Uterus (tissue), 4 donors: ENCODE measurements at places on chromosomes 2 and 18. TPM values are rescaled to one million over a fixed set of nuclear protein-coding genes. Genes with fewer than 3 reads are reported as not detected.

WBP1 gene
- total RNA-seq, result 37.7 TPM

DNA sequence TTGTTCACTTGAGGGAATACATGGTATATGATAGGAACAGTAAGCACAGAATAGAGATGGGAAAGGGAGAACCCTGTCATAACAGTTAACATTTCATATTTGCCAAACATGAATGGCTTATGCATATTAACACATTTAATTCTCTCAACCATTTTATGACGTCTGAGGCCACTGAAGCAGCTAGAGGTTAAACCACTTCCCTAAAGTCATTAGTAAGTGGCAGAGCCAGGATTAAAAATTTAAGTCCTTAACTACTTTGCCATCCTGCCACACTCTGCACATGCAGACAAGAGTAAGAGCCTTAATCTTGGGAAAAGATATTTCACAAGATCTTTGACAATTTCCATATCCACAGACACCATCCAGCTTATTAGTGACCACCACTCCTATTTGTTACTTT lies 2.1 kb downstream of the LIPT1 start:
- no peak for DNase-seq
- H3K27me3 ChIP-seq, result no peaks in the 10 kb centered on the region
- H3K4me1 ChIP-seq, result no peaks in the 10 kb centered on the region
- no peak overlapping the region for H3K27ac ChIP-seq
- H3K36me3 ChIP-seq, result no peaks in the 10 kb centered on the region

ALPP gene
- 0.62 TPM for total RNA-seq

DNA sequence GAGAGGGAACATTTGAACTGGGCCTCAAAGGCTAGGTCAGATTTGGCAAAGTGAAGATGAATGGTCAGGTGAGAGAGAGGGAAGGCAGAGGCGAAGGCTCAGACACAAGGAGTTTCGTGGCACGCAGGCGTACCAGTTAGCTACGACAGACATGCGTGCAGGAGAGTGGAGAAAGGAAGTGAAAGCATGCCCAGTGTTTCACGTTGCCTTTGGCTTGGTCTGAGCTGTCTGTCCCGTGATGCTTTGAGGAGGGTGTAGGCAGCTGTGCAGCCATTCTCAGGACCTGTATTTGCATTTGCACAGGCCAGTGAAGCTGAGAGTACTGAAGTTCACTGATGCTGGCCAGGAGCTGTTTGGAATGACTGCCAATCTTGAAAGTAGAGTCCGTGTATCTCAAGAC lies 69.5 kb downstream of the HNRNPLL start:
- H3K27me3 ChIP-seq, result no peaks in the 10 kb centered on the region
- H3K36me3 ChIP-seq, result no peaks in the 10 kb centered on the region
- no peak overlapping the region for H3K4me3 ChIP-seq
- no peak for DNase-seq
- H3K27ac ChIP-seq, result no peak overlapping the region
- peaks cover 6% of the 10 kb centered on the region for H3K4me1 ChIP-seq

DNA sequence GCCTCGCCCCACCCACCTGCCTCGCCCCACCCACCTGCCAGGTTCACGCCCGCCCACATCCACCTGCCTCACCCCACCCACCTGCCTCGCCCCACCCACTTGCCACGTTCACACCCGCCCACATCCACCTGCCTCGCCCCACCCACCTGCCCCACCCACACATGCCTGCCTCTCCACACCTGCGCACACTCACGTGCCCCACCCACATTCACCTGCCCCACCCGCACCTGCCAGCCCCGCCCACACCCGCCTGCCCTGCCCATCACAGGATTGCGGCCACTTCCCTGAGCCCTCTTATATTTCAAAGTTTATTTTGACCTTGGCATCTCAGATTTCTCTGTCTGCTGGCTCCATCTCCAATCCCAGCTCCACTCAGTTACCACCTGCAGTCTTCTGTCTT lies 217.5 kb upstream of the SOX11 start:
- H3K36me3 ChIP-seq, result no peaks in the 10 kb centered on the region
- no peaks in the 10 kb centered on the region for H3K27me3 ChIP-seq

GRCh38 chr2:235162837-235163197 lies 211.0 kb downstream of the SH3BP4 start:
- no peaks in the 10 kb centered on the region for H3K4me1 ChIP-seq
- no peak for DNase-seq
- no peaks in the 10 kb centered on the region for H3K27me3 ChIP-seq
- no peaks in the 10 kb centered on the region for H3K36me3 ChIP-seq
- no peak overlapping the region for H3K27ac ChIP-seq

DNA sequence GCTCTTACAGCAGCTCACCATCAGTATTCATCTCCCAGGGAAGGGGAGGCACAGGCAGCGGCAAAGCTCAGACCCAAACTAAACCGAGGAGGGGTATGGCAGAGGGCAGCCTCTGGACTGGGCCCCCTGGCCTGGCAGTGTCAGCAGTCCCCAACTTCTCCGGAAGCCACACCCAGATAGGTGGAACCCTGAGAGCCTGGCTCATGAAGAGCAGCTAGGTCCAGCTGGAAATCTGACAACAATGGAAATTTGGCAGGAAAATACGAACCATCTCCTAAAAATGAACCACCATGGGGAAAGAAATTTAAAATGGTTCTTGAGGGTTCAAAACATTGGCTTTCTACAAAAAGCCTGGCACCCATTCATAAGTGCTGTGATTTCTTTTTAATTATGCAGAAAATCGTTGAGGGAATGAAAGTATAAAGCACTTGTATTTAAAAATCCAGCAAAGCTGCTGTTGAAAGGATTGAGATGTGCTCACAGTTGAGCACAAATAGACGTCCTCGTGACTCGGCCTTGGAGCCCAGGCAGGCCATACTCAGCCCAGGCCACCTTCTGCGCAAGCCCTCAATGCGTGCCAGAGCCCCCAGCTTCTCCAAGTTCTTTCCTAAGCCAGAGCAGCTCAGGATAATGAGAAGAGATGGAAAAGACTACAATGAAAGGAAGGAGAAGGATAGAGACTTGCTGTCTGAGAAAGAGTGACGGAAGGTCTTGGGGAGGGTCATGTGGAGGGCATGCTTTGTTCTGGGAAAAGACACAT lies 93.0 kb downstream of the COL6A3 start:
- peak overlapping the region; percentile 70 for H3K27ac ChIP-seq
- no peaks in the 10 kb centered on the region for H3K36me3 ChIP-seq
- H3K4me1 ChIP-seq, result peaks cover 5% of the 10 kb centered on the region
- H3K27me3 ChIP-seq, result no peaks in the 10 kb centered on the region
- peak; percentile 85 for DNase-seq

CMPK2 gene
- 9.4 TPM for total RNA-seq

DPP4 gene
- total RNA-seq, result 5.1 TPM

DNA sequence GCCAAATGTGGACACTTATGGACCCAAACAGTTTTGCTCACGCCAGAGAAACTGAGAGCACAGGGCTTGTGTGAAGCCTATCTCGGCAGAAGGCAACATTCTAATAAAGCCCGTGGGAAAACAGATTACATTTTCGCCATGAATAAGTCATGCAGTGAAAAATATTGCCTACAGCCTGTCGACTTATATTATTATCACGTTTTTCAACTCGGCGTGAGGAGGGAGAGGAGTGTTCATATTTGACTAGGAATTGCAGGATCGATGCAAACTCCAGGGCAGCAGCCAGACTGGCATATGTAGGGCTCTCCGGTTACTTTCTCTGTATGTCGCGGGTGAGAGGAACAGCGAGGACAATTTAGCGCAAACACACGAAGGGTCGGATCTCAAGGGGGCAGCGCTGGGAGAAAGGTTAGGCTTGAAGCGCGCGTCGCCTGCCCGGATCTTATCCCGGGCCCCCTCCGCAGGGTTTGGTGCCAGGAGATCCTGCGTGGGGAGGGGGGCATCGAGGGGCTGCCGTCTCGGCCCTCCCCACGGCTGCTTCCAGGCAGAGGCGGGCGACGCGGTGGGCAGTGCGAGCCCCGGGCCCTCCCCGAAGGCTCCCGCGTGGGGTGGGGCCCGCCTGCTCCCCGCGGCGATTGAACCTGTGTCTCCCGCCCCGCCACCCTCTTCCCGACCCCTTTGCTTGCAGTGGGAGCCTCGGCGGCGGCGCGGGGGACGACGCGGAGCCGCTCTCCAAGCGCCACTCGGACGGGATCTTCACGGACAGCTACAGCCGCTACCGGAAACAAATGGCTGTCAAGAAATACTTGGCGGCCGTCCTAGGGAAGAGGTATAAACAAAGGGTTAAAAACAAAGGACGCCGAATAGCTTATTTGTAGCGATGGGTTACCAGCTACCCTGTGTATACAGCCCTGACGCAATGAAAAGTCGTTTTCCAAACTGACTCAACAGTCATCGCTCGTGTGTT lies 4.4 kb downstream of the ADCYAP1 start:
- H3K4me3 ChIP-seq, result no peak overlapping the region
- no peak for DNase-seq
- no peaks in the 10 kb centered on the region for H3K36me3 ChIP-seq
- no peak overlapping the region for H3K27ac ChIP-seq
- peaks cover 11% of the 10 kb centered on the region for H3K4me1 ChIP-seq

TFCP2L1 gene
- total RNA-seq, result 6.2 TPM

GRCh38 chr2:203498161-203498560 lies 36.9 kb downstream of the RAPH1 start:
- no peaks in the 10 kb centered on the region for H3K4me1 ChIP-seq
- H3K4me3 ChIP-seq, result no peak overlapping the region
- no peak overlapping the region for H3K27ac ChIP-seq
- no peaks in the 10 kb centered on the region for H3K36me3 ChIP-seq
- DNase-seq, result no peak
- no peaks in the 10 kb centered on the region for H3K27me3 ChIP-seq

GRCh38 chr2:109454304-109454703 lies 159.5 kb downstream of the SEPTIN10 start:
- no peak overlapping the region for H3K4me3 ChIP-seq
- H3K4me1 ChIP-seq, result no peaks in the 10 kb centered on the region
- no peaks in the 10 kb centered on the region for H3K27me3 ChIP-seq
- H3K27ac ChIP-seq, result no peak overlapping the region
- no peaks in the 10 kb centered on the region for H3K36me3 ChIP-seq

CHST9 gene
- not detected for total RNA-seq

- no peak overlapping the region for H3K4me3 ChIP-seq
- no peak overlapping the region for H3K27ac ChIP-seq
- no peaks in the 10 kb centered on the region for H3K36me3 ChIP-seq
Observed at GRCh38 chr2:214395040-214395439, 15.8 kb upstream of the VWC2L start.

- DNase-seq, result no peak
- H3K36me3 ChIP-seq, result no peaks in the 10 kb centered on the region
- no peaks in the 10 kb centered on the region for H3K27me3 ChIP-seq
- H3K4me3 ChIP-seq, result no peak overlapping the region
- no peaks in the 10 kb centered on the region for H3K4me1 ChIP-seq
- no peak overlapping the region for H3K27ac ChIP-seq
Observed at GRCh38 chr2:136206613-136207012, 88.7 kb upstream of the CXCR4 start.

- H3K4me1 ChIP-seq, result no peaks in the 10 kb centered on the region
- no peaks in the 10 kb centered on the region for H3K27me3 ChIP-seq
- DNase-seq, result no peak
- no peak within 1 kb of the TSS for H3K27ac ChIP-seq
- H3K36me3 ChIP-seq, result no peaks in the 10 kb centered on the region
Observed at GRCh38 chr2:25168256-25169072, at the start of gene POMC. TSS of gene POMC (minus strand) at chr2:25168580. CDS start at chr2:25164772, 3,808 bp downstream.

DNA sequence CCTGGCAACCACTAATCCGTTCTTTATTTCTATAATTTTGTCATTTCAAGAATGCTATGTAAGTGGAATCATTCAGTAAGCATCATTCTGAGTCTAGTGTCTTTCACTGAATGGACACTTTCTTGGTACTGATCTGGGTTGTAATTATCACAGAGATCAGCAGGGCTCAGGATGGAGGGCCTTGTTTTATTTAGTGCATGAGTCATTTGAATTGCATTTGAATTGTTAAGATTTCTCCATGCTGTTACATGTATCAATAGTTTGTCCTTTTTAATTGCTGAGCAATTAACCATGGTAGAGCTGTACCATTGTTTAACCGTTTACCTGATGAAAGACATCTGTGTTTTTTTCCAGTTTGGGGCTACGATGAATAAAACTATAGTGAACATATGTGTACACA lies 256.4 kb downstream of the THSD7B start:
- no peaks in the 10 kb centered on the region for H3K36me3 ChIP-seq
- no peak overlapping the region for H3K27ac ChIP-seq
- no peak overlapping the region for H3K4me3 ChIP-seq
- DNase-seq, result no peak
- no peaks in the 10 kb centered on the region for H3K4me1 ChIP-seq

ERFE gene
- not detected for total RNA-seq

ZSCAN30 gene
- total RNA-seq, result 11.5 TPM

DNA sequence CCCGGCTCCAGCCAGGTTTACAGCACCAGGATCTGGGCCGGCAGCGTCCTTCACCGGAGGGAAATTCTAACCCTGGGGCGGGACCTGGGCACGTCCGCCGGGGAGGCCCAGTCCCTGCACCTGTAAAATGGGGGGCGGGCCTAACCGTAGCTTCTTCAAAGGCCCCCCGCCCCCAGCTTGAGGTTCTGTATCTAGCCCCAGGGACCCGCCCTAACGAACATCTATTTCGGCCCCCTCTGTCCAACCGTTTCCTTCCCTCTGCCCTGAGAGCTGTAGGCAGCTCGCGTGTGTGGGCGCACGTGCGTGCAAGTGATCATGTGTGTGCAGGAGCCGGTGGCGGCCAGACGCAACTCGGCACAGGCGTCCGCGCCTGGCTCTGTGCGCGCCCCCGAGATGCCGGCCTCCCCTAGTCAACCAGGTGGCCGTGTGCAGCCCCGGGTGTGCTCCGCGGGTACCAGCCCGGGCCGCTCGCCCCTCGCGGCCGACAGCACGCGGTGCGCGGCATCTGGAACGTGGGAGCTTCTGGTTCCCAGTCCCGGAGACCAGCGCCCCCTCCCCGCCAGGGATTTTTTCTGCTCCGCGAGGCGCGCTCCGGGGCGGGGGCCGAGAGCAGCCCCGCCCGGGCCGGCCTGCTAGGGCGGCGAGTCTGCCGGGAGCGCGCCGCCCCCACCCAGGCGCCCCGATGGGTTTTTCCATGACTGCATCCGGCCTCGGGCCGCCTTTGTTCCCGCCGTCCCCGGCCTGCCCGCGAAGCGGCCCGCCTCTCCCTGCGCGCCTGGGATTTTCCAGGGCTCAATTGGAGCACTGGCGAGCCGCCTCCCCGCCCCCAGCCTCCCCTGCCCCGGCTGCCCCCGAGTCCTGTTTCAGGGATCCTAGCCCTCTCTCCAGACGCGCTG lies 21.2 kb downstream of the TEX44 start:
- DNase-seq, result peak; percentile 93
- H3K4me1 ChIP-seq, result peaks cover 21% of the 10 kb centered on the region
- peak overlapping the region; percentile 99 for H3K27ac ChIP-seq
- H3K36me3 ChIP-seq, result no peaks in the 10 kb centered on the region
- no peaks in the 10 kb centered on the region for H3K27me3 ChIP-seq

DNA sequence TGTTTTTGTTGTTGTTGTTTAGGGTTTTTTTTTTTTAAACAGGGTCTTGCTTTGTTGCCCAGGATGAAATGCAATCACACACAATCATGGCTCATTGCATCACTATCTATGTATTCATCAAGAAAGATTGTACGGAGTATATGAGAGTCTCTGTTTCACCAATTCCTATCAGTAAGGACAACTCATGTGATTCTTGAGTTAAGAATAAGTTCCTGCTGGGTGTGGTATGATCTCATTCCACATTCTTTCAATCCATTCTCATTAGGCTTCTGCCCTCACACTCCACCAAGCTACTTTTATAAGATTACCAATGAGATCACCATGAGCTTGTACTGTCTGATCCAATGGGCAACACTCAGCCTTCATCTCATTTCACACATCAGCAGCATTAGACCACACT lies 9.1 kb upstream of the AP1S3 start:
- no peak for DNase-seq
- H3K36me3 ChIP-seq, result no peaks in the 10 kb centered on the region
- no peak overlapping the region for H3K4me3 ChIP-seq
- H3K4me1 ChIP-seq, result no peaks in the 10 kb centered on the region

GRCh38 chr2:223930103-223930976 lies 14.8 kb downstream of the WDFY1 start:
- no peaks in the 10 kb centered on the region for H3K27me3 ChIP-seq
- no peaks in the 10 kb centered on the region for H3K4me1 ChIP-seq
